Stimulated activated CD4-positive, alpha-beta T cell treated with anti-CD3 and anti-CD28 coated beads, Interleukin-1b, Interleukin-23, amount 100 ng/mL, for 1 hour (primary cell): ENCODE measurements at places on chromosomes 2 and 18.

- no peak for DNase-seq
Observed at GRCh38 chr2:86107031-86107430, 996 bp downstream of the PTCD3 start.

DNA sequence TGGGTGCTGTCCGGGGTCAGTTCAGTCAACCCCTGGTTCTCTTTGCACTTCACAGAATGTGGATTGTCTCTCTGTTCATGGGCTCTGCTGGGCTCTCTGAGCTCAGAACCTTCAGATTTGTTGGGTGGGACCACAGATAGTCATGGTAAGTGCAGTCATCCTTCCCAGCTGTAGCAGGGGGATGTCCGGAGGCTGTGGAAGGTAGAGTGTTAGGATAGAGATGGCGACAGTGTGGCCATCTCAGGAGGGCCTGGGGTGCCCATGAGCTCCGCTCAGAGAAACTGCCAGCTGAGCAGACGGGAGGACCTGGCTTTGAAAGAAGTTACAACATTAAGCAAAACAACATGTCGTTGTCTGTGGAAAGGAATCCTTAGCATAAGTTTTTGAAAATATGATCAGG lies 149.8 kb downstream of the FAM210A start:
- DNase-seq: no peak

DNA sequence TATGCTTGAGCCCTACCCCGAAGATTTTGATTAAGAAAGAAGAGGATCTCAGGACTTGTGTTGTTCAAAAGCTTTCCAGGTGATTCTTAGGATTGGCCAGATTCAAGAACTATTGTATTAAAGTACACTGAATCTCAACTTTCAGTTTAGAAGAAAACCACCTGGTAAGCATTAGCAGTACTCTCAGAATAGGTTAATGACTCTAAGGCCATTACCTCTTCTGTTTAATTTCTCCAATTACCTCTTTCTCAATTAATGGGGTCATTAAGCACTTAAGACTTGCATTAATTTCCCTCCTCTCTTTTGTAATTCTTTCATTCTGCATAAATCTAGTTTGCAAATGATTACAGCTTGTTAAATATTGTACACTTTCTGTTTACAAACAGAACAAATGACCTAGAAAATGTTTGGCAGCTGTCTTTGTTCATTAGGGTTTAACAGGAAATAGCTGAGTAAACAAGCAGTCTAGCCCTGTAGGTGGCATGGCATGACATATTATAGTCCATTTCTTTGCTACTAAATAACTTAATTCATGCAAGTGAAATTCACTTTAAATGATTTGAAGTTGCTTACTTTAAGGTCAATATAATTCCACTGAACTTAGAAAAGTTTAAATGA lies 20.4 kb upstream of the TDRD15 start:
- DNase-seq: no peak

DNA sequence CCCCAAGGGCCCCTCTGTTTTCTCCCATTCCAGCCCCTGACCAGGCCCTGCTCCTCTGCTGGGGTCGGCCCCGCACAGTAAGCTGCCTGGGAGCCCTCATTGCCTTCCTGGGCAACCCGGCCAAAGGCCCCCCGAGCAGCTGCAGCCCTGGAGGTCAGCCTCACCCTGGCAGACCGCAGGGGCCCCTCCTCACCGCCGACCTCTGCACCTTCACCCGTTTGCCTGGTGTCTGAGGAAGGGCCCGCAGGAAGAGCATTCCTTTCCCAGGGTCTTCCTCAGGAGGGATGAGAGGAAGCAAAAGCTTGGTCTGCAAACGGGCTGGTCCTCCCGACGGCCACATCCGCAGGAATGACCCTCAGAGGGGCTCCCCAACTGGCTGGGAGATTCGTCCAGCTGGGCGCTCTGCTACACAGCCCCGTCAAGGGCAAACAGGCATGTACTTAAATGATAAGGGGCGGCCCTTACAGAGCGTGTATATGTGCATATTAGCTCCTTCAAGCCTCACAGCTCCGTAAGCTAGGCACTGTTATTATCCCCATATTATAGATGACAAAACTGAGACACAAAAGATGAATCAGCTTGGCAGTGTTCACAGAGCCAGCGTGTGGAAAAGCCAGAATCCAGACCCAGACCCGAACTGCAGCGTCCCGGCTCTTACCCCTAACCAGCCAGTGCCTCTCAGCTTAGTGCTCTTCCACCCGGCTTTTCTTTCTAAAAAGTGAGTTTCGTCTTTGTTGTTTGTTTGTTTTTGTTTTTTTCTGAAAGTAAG lies 52.8 kb downstream of the SLC4A1AP start:
- DNase-seq: no peak

- no peak for DNase-seq
Observed at GRCh38 chr2:208978946-208979345, 444.9 kb upstream of the MAP2 start.

- no peak for DNase-seq
Observed at GRCh38 chr2:106963156-106963555, 77.2 kb upstream of the ST6GAL2 start.

DNA sequence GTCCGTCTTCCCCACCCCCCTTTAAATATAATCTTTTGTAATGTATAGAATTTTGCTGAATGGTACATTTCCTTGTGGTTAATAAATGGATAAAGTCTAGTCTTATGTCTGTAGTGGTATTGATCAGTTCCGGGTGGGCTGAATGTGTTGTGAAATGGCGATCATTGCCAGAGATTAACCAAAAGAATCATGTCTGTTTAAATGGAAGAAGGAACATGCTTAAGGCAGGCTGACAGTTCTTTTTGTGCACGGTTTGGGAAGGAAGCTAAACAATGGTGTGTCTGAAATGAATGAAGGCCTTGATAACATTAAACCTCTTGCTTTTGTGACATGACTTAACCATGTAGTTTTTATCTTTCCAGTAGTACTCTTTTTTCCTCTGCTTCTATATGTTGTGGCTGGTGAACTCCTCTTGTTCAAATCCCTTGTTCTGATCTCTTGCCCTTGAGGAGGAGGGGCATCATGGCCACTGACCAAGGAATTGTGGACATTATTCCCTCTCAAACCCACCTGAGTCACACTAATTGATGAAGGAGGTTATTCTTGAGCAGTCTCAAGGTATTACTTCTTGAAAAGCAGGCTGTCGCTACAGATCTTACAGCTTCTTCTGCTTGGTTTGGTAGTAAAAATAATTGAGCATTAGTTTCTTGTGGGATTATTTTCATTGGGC lies 1.7 kb downstream of the ACVR2A start:
- no peak for DNase-seq

GRCh38 chr2:122710049-122710448 lies 954.6 kb downstream of the TSN start:
- DNase-seq: no peak

GRCh38 chr2:88753833-88754584 lies 62.5 kb downstream of the RPIA start:
- DNase-seq: no peak

DNA sequence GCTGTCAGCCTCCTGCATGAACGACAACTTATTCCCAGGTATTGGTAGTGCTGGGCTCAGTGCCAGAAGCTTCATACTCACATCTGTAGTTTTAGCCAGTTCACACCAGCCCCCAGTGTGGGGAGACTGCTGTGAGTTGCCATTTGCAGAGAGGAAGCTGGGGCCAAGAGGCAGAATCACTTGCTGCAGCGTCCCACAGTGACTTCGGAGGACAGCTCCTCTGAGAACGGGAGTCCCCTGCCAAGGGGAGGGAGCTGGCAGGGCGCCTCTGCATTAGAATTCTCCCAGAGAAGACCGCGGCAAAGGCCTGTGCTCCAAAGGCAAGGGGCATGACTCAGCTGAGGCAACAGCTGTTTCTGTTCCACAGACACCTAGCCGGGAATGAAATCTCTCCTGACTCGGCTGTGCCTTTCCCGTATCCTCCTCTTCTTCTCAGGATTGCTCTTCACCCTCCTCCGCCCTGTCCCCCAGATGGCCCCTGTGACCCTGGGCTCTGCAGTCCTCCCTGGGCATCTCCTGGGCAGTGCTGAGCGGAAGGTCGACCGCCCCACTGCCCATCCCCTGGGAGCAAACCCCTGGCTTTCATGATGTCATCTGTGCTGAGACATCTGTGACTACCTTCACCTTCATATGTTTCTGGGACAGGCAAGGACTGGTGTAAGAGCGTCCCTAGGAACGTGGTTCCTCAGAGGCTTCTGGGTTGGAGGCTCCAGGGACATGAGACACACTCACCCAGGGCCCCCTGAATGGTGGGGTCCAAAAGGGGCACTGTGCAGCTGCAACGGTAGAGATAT lies 18.0 kb downstream of the MAL start:
- DNase-seq: no peak

- no peak for DNase-seq
Observed at GRCh38 chr2:159409116-159409800, 122.8 kb upstream of the WDSUB1 start.

GRCh38 chr18:5107988-5108387 lies 89.1 kb downstream of the AKAIN1 start:
- no peak for DNase-seq

DNA sequence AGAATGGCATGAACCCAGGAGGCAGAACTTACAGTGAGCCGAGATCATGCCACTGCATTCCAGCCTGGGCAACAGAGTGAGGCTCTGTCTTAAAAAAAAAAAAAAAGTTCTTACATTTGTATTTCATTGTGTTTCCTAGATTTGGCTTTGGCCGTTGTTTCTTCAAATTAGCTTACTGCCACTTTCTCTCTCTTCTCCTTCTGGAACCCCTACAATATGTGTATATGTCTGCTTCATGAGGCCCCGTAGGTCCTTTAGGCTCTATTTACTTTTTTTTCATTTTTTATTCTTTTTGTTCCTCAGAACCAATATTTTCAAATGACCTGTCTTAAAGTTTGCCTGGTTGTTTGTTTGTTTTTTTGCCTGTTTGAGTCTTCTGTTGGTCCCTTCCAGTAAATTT lies 41.2 kb downstream of the RMDN2 start:
- no peak for DNase-seq

DNA sequence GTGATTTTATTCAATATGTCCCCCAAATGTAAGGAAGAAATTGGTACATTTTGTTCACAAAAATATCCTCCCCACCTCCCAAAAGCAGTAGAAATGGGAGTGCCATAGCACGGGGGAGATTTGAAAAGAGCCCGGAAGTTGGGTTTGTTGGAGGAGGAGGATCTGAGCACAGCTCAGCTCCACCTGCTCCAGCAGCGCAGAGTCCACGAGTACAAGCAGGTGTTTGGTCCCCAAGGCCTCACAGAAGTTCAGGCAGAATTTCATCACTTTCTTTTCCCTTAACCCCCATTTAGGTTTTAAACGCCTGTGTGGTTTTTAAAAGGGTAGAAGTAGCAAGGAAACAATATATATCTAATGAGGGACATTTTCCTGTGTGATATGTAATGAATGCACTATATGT lies 56.0 kb downstream of the TRAPPC12 start:
- DNase-seq: no peak

GRCh38 chr2:10930721-10931516 lies 19.2 kb downstream of the KCNF1 start:
- DNase-seq: no peak

DNA sequence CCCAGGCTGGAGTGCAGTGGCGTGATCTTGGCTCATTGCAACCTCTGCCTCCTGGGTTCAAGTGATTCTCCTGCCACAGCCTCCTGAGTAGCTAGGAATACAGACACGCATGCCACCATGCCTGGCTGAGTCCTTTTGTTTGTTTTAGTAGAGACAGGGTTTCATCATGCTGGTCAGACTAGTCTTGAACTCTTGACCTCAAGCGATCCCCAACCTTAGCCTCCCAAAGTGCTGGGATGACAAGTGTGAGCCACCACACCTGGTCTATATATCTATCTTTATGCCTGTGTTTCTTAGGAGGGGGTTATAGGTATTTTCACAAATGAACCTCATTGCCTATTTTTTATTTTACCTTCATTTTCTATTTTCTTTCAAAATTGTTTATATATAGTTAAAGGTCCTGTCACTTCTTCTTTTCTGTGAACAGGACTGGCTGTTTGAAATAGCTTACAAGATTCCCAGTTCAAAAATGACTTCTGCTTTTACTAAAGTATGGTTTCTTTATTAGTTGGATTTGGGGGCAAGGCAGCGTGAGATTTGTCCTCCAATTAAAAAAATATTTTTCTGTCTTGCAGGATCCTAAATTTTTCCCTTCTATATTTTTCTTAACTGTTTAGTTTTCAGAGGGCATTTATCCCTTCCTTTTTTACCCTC lies 16.4 kb upstream of the MARCHF7 start:
- no peak for DNase-seq

- DNase-seq: no peak
Observed at GRCh38 chr2:163248376-163249253, 410.0 kb upstream of the KCNH7 start.

- no peak for DNase-seq
Observed at GRCh38 chr2:152730591-152731333, 12.3 kb downstream of the ARL6IP6 start.

GRCh38 chr2:113692698-113693428 lies 63.6 kb downstream of the SLC35F5 start:
- no peak for DNase-seq

DNA sequence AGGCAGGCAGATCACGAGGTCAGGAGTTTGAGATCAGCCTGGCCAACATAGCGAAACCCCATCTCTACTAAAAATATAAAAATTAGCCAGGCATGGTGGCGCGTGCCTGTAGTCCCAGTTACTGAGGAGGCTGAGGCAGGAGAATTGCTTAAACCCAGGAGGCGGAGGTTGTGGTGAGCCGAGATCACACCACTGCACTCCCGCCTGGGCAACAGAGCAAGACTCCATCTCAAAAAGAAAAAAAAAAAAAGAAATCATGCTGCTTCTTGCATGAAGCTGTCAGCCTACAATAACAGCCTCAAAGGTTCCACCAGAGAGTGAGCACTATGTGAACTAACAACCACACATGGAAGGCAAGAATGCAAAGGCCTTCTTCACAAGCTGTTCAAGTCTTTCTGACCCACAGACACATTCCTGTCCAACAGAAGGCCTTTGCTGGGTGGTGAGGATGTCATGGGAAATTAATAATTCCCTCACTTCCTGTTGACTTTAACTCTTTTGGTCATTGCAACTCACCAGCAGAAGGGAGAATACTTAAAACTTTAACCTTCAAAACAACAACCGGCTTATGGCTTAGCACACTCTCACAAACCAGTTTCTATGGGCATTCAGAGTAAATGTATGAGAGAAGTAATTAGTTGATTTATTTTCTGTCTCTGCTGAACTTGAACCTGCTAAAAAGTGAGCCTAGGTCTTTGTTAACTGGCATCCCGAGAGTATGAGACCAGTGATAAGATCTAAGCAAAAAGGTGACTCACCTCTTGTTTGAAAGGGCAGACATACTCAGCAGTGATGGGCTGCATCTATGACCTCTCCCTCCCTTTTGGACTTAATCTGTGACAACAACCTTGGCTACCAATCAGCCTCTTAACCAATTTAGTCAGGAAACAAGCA lies 11.8 kb downstream of the PLEKHM3 start:
- DNase-seq: no peak

DNA sequence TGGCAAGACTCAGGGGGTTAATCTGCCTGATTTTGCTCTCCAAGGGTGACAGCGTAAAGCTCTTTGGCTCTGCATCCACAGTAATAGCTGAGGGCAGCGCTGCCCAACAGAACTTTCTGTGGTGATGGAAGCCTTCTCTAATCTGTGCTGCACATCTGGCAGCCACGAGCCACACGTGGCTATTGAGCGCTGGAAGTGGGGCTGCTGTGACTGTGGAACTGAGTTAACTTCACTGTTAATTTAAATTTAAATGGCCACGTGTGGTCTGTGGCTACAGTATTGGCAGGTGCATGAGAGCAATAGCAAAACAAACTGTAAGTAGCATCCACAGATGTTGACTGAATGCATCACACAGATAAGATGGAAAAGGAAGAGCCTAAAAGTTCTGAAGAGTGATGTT lies 47.3 kb upstream of the TMEM200C start:
- DNase-seq: no peak
